ENCODE measurements at places on chromosomes 7 and 10.

GRCh38 chr10:130973127-130973839, 338.2 kb downstream of the TCERG1L start:
- no peak for DNase-seq

- no peak for DNase-seq
Measured at GRCh38 chr7:154304231-154304630, 252.0 kb downstream of the DPP6 start.

- DNase-seq, result no peak
Measured at GRCh38 chr7:117133125-117133524, 179.8 kb downstream of the ST7 start.

GRCh38 chr7:108525327-108525984, 479 bp downstream of the PNPLA8 start:
- DNase-seq, result peak; percentile 74

- no peak for DNase-seq
Measured at GRCh38 chr7:131330299-131330698, 2.6 kb downstream of the MKLN1 start.

GRCh38 chr7:110386006-110386405, 704.9 kb upstream of the LRRN3 start:
- no peak for DNase-seq

- DNase-seq, result no peak
Measured at GRCh38 chr7:37198041-37198905, 250.4 kb downstream of the ELMO1 start.

GRCh38 chr7:50751146-50751545, 31.6 kb downstream of the GRB10 start:
- no peak for DNase-seq

DNA sequence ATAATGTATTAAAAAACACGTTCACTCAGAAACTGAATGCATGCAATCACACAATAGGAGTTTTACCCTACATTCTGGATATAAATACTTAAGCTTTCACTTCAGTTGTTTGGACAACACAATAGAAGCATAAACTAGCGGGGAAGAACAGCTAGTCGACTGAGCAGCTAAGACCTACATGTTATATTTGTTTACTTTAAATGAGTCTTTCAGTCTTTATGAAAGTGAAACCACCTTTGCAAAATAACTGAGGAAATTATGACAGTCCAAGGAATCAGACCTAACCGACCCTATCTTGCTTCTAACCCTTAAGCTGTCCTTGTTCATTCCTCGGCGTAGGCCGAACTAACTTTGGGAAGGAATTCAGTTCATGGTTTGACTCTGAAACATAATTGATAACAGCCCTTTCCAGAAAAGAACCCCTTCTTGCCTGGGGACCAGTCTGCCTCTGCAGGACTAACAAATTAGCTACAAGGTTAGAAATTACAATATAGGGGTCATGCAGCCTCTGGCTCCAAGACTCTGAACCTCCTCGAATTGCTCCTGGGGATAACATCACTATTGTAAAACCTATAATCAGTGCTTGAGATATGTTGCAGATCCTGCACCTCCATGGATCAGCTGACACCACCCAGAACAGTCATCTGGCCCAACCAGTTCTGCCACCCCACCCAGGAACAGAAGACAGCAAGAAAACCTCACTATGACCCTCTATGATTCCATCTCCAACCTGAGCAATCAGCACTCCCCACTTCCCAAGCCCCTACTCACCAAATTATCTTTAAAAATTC, 185.1 kb upstream of the KLF6 start:
- no peak for DNase-seq

GRCh38 chr7:20484356-20484755, 131.1 kb upstream of the ABCB5 start:
- no peak for DNase-seq

DNA sequence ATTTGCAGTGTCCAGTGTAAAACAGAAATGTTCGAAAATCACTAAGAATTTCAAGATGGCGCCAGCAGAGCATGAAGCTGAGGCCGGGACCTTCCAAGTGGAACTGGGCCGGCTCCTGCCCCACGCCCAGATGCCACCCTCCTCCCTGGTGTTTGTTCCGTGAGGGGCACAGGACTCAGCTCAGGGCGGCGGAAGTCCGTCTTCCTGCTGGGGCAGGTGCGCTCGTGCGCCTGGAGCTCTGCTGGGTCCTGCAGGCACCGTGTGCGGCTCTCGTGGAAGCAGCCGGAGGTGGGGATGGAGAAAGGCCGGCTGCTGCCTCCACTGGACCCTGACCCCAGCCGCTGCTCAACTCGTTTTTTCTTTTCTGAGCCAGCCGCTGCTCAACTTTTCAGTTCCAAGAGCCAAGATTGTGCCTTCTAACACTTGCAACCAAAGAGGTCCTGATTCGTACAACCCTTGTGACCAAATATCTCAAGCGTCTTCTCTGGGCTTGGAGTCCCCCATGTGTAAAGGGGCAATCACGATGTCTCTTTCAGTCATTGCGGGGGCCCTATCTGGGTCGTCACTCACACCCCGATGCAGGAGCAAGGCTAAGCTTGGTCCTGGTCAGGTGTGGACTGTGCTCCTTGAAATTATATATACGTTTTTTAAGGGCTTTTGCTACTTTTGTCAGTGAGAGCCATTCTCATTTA, 334.4 kb downstream of the ADARB2 start:
- DNase-seq, result no peak

DNA sequence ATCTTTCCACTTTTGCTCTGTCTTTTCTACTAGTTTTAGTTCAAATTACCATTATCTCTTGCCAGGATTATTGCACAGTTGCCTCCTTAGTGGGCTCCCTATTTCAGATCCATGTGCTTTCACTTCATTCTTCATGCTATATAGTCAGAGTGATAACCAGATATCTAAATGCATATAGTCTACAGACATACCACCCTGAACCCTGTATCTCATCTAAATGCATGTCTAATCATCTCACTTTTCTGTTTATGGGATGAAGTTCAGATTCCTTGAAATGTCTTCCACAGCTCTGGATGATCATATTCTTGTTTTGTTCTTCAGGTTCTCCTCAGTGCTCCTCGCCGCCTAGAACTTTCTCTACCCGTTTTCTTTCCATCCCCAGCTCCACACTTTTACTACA, 13.8 kb downstream of the RSBN1L start:
- DNase-seq, result no peak

Data from HEK293T (cell line).